Activated T-helper 1 cell treated with anti-CD3 and anti-CD28 coated beads, Interleukin-2, amount 50 U/mL, for 16 hours (primary cell): ENCODE measurements at places on chromosomes 2 and 18.

DNA sequence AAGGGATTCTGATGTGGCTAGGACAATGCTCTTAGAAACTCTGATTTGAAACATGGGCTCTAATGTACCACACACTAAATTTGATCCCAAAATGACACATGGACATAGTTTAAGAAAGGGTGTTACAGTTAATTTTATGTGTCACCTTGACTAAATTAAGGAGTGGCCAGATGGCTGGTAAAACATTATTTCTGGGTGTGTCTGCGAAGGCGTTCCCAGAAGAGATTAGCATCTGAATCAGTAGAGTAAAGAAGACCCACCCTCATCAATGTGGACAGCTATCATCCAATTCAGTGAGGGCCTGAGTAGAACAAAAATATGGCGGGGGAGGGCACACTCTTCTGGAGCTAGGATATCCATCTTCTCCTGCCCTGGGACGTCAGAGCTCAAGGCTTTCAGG is 283.1 kb upstream of the CHAC2 start:
- DNase-seq = no peak

- DNase-seq = no peak
Observed at GRCh38 chr18:72652990-72653593, 109.0 kb upstream of the CBLN2 start.

- DNase-seq = no peak
Observed at GRCh38 chr2:102478686-102479470, 5.9 kb downstream of the SLC9A4 start.

GRCh38 chr2:180720829-180721228 is 259.6 kb upstream of the UBE2E3 start:
- no peak for DNase-seq

DNA sequence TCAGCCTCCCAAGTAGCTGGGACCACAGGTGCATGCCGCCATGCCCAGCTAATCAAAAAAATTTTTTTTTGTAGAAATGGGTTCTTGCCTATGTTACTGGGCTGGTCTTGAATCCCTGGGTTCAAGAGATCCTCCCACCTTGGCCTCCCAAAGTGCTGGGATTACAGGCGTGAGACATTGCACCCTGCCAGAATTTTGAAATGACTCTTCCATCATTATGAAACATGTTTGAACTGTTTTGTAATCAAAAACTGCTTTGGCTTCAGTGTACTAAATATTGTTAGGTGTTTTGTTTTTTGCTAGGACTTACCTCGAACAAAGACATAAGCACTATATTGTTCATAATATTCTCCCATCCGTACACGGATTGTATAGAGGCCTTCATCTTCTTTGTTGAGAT is 55.8 kb downstream of the MYOM1 start:
- no peak for DNase-seq

GRCh38 chr2:217099561-217099960 is 239.7 kb upstream of the TNP1 start:
- no peak for DNase-seq

- DNase-seq = no peak
Observed at GRCh38 chr2:156538083-156538504, 101.9 kb downstream of the GPD2 start.

DNA sequence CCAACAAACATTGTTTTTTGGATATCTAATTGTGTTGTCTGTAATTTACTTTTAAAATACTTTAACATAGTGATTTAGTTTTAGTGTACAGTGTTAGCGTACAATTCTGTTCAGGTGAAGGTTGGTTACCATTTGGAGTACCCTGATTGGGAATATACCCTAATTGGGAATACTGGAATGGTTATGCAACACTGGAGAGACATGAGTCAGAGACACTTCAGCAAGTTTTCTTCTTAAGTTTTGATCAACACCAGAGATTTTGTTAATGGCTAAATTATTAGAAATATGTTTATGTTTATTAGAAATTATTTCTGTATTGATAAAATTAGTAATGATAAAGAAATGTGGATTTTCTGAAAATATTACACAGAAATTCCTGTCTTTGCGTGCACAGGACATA is 100.3 kb upstream of the NABP1 start:
- no peak for DNase-seq

DNA sequence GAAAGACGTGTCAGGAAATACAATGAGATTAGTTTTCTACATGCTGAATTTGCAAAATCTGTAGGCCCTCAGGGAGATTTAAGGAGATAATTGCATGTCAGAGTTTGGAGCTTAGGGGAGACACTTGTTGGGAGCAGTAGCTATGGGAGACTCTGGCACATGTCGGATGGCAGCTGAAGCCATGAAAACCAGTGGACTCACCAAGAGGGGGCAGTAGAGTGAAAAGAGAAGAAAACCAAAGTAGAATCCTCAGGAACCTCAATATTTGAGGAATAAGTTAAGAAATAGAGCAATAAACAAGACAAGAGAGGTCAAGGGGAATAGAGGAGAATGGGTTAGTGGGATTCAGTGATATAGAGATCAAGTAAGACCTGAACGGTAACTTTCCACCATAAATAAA is 24.8 kb downstream of the RUFY4 start:
- no peak for DNase-seq

GRCh38 chr2:223365158-223365679 is 236.9 kb downstream of the SCG2 start:
- DNase-seq = no peak

GRCh38 chr2:237122214-237122666 is 36.6 kb downstream of the COPS8 start:
- peak; percentile 7 for DNase-seq

DNA sequence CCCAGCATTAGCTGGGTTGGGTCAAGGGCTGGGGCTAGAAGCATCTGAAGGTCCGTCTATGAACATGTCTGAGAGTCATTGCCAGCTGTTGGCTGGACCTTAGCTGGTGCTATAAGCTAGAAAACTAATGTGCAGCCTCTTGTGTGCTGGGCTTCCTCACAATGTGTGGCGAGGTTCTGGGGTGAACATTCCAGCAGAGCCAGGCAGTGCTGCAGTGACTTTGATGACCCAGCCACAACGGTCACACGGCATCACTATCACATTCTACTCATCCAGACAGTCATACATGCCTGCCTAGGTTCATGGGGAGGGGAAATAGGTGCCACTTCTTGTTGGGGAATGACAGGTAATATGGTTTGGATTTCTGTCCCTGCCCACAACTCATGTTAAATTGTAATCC is 260.5 kb downstream of the CYP26B1 start:
- no peak for DNase-seq

GRCh38 chr18:55400590-55401541 is 187.1 kb downstream of the TCF4 start:
- no peak for DNase-seq

GRCh38 chr2:129274038-129274415 is 705.4 kb upstream of the RAB6C start:
- DNase-seq = no peak

GRCh38 chr2:199751492-199752120 is 99.4 kb downstream of the FTCDNL1 start:
- DNase-seq = no peak
